K562 (cell line): ENCODE measurements at places on chromosomes 2 and 18. TPM values are rescaled to one million over a fixed set of nuclear protein-coding genes. Genes with fewer than 3 reads are reported as not detected.

GRCh38 chr2:174518395-174518794 lies 31.6 kb upstream of the GPR155 start:
- no peak overlapping the region for H3K27ac ChIP-seq
- H3K4me3 ChIP-seq, result no peak overlapping the region
- H3K4me1 ChIP-seq, result no peaks in the 10 kb centered on the region

DNA sequence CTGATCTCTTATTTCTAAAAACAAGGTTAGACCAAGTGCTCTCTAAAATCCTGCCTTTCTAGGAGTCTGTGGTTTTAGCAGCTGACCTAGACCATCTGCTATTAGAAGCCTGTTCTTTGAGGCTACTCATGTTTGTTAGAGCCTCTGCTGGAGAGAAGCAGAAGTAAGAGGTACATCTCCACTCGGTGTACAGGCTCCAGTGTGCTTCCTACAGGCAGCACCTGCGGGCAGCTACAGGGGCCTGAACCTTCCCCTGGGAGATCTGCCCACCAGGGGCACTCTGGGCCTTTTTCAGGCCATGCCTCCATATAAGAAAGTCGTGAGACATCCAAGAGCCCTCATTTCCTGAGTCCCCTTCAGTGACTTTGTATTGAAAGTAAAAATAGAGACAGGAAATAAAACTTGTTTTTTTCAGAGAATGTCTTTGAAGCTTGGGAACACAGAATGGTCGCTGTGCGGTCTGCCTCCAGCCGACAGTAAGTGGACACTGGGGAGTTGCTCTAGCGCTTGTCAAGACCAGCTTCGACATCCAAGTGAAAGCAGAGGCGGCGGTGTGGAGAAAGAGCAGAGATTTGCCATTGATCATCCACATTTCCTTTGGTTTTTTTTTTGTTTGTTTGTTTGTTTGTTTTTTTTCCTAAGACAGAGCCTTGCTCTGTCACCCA lies 31.7 kb downstream of the ONECUT2 start:
- H3K36me3 ChIP-seq, result no peaks in the 10 kb centered on the region
- H3K4me3 ChIP-seq, result no peak overlapping the region
- no peaks in the 10 kb centered on the region; the same call in 1 of the 2 replicates for H3K27me3 ChIP-seq
- DNase-seq, result no peak

DNA sequence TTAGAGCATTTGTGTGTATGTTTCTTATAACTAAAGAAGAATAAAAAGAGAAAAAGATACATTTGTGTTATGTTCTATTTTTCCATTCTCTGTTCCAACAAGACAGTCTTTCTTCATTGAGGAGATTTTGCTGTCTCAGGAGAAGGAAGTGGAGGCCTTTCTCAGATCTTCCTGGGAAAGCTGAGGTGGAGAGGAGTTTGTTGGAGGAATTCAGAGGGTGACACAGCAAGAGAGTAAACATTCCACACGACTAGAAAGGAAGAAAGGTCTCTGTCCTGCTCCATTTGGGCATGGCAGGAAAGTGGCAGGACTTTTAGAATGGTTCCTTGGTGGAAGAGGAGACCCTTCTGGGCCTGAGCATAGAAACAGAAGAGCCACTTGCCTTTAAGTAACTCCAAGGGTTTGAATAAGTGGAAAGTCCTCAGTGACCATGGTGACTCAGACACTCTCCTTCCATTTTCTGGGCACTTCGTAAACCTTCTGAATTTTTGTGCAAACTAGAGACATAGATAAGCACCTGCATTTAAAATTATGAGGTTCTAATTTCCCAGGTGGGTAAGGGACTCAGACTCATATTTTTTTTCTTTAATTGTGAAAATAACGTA lies 52.3 kb upstream of the COL5A2 start:
- no peak overlapping the region for H3K27ac ChIP-seq
- no peak overlapping the region for H3K4me3 ChIP-seq
- no peak for DNase-seq

- no peak overlapping the region for H3K27ac ChIP-seq
- H3K27me3 ChIP-seq, result no peaks in the 10 kb centered on the region
- no peaks in the 10 kb centered on the region for H3K4me1 ChIP-seq
- H3K4me3 ChIP-seq, result no peak overlapping the region
- no peak for DNase-seq
These were observed 319.3 kb downstream of the PTPRM start for GRCh38 chr18:7886436-7886835.

The HOXD13 gene
- not detected in 2 replicates for total RNA-seq

DNA sequence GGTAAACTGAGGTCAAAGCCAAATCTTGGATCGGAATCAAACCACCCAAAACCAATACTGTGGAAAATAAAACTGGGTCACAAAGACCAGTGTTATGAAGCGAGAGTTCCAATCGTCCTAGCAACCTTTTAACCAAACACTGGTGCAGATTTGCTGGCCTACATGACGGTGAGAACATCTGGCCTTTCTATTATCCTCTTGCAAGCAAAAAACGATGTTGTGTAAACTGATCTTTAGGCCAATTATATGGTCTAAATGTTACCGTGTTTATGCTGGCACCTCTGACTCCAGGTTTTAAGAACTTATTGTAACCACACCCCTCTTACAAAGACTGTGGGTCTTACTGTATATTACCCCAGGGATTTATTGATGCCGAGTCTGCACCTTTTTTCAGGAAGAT lies 145.9 kb downstream of the GFPT1 start:
- DNase-seq, result no peak
- no peak overlapping the region for H3K27ac ChIP-seq
- H3K4me1 ChIP-seq, result no peaks in the 10 kb centered on the region
- H3K4me3 ChIP-seq, result no peak overlapping the region
- no peaks in the 10 kb centered on the region for H3K36me3 ChIP-seq

DNA sequence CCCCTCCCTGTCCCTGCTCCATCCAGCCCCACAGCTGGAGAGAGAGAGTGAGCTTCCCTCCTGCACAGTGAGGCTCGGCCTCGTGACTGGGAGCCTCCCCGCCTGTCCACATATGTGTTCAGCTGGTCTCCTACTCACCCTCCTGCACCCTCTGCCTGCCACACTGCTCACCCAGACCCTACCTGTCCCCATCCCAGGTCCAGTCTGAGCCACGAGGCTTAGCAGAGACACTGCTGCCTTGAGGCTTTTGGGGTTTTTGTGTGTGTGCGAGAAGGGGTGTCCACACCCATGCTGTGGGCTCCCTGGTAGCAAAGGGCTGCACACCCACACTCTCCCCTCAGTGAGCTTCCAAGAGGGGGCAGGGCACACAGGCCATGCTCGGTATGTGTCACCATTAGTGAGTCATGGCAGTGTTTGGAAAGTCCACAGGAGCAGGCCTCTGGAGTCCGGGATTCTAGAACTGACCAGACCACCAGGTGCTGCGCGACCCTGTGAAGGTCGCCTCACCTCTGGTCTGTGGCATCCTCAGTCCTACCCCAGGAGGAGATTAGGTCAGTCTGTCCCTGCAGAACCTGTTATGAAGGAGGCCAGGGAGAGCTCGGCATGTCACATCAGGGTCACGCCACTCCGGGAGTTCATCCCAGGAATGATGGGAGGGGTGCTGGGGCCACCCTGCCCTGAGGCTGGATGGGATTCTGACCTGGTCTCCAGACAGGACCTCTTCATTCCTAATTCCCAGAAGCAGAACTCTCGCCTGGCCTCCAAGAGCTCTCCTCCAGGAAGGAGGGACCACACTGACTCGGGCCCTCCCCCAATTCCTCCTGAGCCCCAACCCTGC lies 39.9 kb upstream of the SMAD7 start:
- no peaks in the 10 kb centered on the region for H3K4me1 ChIP-seq
- H3K4me3 ChIP-seq, result no peak overlapping the region
- H3K36me3 ChIP-seq, result no peaks in the 10 kb centered on the region
- H3K27ac ChIP-seq, result no peak overlapping the region
- DNase-seq, result peak; percentile 23

GRCh38 chr2:124485659-124486058 lies 460.6 kb downstream of the CNTNAP5 start:
- H3K27me3 ChIP-seq, result no peaks in the 10 kb centered on the region
- no peak for DNase-seq
- no peaks in the 10 kb centered on the region for H3K36me3 ChIP-seq
- no peak overlapping the region for H3K4me3 ChIP-seq
- H3K27ac ChIP-seq, result no peak overlapping the region

DNA sequence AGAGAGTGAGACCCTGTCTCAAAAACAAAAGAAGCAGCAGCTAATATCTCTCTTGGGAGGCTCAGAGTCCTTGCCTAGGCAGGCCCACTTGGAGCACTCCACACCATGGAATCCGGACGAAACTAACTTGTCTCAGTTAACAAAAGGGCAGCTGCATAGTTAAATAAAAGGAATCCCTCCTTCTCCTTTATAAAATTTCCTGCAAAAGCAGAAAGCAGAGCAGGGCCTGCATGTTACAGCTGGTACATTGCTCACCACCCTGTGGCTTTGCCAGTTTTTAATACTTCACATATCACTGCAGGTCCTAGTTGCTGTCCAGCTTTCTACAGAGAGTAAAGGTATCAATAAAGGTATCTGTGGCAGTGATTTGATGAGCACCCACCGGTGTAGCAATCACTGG lies 93.6 kb downstream of the ASAP2 start:
- DNase-seq, result no peak
- H3K4me1 ChIP-seq, result no peaks in the 10 kb centered on the region
- H3K27me3 ChIP-seq, result peaks cover 8% of the 10 kb centered on the region; the same call in 2 of the 3 replicates
- H3K4me3 ChIP-seq, result no peak overlapping the region
- H3K36me3 ChIP-seq, result no peaks in the 10 kb centered on the region

The SERPINB3 gene
- total RNA-seq, result not detected in 2 replicates

DNA sequence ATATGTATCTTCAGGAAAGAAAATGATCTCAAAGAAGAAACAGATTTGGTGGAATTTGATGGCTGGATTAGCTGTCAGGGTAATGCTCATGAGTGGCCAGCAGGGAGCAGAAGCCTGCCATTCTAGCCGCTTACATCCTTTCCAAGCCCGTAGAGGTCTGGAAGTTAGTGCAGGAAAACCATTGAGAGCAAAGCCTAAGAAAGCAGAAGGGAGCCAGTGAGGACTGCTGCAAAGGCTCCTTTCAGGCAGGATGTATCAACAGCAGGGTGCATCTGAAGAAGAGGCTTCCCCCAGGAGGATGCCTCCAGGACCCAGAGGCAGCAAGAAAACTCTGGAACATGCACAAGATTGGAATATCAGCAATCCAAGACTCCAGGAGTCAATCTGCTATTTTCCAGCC lies 22.9 kb upstream of the LBH start:
- no peak overlapping the region for H3K27ac ChIP-seq
- no peak overlapping the region for H3K4me3 ChIP-seq
- H3K27me3 ChIP-seq, result no peaks in the 10 kb centered on the region
- peak; percentile 65 for DNase-seq
- H3K36me3 ChIP-seq, result no peaks in the 10 kb centered on the region
- peaks cover 2% of the 10 kb centered on the region; the same call in 2 of the 3 replicates for H3K4me1 ChIP-seq

GRCh38 chr2:203418271-203418670 lies 90.1 kb downstream of the ABI2 start:
- no peak overlapping the region for H3K27ac ChIP-seq
- peaks cover 2% of the 10 kb centered on the region; the same call in 1 of the 3 replicates for H3K36me3 ChIP-seq
- DNase-seq, result no peak
- H3K27me3 ChIP-seq, result no peaks in the 10 kb centered on the region

GRCh38 chr2:224520064-224520463 lies 65.1 kb downstream of the CUL3 start:
- H3K27me3 ChIP-seq, result no peaks in the 10 kb centered on the region
- H3K4me1 ChIP-seq, result no peaks in the 10 kb centered on the region
- DNase-seq, result no peak
- no peak overlapping the region for H3K27ac ChIP-seq
- H3K4me3 ChIP-seq, result no peak overlapping the region

The TLX2 gene
- total RNA-seq, result not detected in 2 replicates

DNA sequence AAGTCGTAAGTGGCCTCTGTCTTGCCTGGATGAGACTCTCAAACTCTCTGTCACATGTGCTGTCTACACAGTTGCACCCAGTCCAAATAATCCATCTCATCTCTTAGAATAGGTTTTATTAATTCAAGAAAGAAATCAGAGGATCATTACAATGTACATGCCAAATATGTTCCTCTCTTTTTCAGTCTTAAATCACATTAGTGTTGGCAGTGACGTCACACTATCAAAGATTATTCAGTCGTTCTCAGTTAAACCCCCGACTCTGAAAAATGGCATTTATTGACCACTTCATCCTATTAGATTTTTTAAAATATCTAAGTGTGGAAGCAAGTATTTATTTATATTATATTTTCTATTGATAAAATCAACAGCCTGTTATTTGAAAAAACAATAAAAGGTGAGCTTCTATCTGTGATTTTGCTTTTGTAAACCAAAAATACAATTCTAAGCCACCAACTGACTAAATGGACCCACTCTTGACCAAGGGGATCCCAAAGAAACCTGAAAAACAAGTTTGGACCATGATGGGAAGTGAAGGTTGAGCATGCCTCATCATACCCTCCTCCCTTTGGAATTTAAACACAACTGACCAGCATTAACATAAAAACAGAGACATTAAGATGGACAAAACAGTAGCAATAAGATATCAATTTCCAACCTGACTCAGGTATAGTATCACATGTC lies 1894.4 kb upstream of the LRRTM1 start:
- no peak overlapping the region for H3K4me3 ChIP-seq
- H3K36me3 ChIP-seq, result no peaks in the 10 kb centered on the region
- no peak overlapping the region for H3K27ac ChIP-seq
- no peaks in the 10 kb centered on the region for H3K4me1 ChIP-seq
- no peak for DNase-seq
- no peaks in the 10 kb centered on the region for H3K27me3 ChIP-seq

The RNU2-63P gene
- 33.0 and 34.0 TPM in 2 replicates for total RNA-seq

DNA sequence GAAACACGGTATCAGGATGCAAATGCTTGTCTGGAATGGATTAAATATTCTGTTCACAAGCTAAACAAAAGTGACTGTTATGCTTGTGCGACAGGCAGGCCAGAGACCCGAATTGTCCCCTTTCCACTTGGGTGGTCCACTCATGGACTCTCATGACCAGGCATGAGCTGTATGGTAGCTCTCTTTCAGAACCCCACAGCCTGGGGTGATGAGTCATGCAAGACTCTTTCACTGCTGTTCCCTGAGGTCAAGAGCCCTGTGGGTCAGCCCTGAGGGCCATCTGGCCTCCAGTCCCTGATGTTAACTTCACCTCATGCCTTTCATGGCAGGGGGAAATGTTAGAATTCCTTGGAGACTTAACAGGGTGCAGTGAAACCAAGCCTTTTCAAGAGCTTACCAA lies 13.7 kb upstream of the SAP130 start:
- no peak for DNase-seq
- no peak overlapping the region for H3K4me3 ChIP-seq
- H3K27me3 ChIP-seq, result no peaks in the 10 kb centered on the region
- H3K4me1 ChIP-seq, result no peaks in the 10 kb centered on the region
- no peak overlapping the region for H3K27ac ChIP-seq

- DNase-seq, result no peak
- H3K36me3 ChIP-seq, result no peaks in the 10 kb centered on the region
- no peaks in the 10 kb centered on the region for H3K4me1 ChIP-seq
- H3K4me3 ChIP-seq, result no peak overlapping the region
- no peaks in the 10 kb centered on the region for H3K27me3 ChIP-seq
These were observed 294.0 kb upstream of the CXCR4 start for GRCh38 chr2:136411946-136412345.

The ERFE gene
- total RNA-seq, result 6.5 and 6.7 TPM in 2 replicates
